ENCODE measurements at places on chromosomes 1 and 21.

GRCh38 chr1:45809761-45810160 is 6.3 kb downstream of the MAST2 start:
- DNase-seq, result no peak

DNA sequence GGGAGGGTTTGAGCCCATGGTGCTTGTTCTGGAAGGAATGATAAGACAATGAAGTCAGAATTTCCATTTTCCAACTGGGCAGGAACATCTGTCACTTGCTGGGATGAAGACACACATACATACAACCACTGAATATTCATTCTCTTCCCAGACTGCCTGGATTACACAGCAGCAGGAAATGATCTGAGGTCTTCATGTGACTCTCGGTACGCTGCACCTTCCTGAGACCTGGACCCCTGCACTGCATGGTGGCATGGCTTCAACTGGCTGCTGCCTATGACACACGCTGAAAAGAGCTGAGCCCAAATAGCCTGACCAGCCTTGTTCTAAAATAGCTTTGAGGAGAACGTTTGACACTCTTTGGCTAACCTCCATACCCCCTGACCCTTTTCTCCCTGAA is 150.6 kb downstream of the GABPA start:
- DNase-seq, result no peak

GRCh38 chr1:235060607-235061470 is 67.8 kb downstream of the TOMM20 start:
- peak; percentile 86 for DNase-seq

- no peak for DNase-seq
Measured at GRCh38 chr1:239457491-239458143, 71.2 kb downstream of the CHRM3 start.

DNA sequence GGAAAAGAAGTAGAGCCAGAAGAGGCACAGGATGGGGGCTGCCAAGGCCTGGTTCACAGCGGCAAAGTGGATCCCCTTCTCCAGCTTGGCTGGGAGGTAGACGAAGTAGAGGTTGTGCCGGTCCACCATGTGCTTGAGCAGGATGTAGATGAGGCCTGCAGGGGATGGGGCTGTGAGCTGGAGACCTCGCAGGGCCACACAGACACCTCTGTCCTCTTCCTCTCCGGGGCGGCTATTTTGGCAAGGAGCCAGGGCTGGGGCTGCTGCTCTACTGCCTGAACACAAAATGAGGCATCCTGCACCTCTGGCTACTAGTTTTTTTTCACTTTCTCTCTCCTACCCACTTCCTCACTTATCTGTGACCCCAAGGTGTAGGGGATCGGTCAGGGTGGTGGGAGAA is 32.3 kb downstream of the TMEM63A start:
- peak; percentile 57 for DNase-seq

- no peak for DNase-seq
Measured at GRCh38 chr1:92679980-92680379, 104.9 kb downstream of the EVI5 start.

All from HAP-1 (cell line).